Fibroblast of skin of back (primary cell): ENCODE measurements at places on chromosomes 2 and 18.
A peak's percentile ranks its signal among the peaks of the same experiment; 100 is the strongest.

DNA sequence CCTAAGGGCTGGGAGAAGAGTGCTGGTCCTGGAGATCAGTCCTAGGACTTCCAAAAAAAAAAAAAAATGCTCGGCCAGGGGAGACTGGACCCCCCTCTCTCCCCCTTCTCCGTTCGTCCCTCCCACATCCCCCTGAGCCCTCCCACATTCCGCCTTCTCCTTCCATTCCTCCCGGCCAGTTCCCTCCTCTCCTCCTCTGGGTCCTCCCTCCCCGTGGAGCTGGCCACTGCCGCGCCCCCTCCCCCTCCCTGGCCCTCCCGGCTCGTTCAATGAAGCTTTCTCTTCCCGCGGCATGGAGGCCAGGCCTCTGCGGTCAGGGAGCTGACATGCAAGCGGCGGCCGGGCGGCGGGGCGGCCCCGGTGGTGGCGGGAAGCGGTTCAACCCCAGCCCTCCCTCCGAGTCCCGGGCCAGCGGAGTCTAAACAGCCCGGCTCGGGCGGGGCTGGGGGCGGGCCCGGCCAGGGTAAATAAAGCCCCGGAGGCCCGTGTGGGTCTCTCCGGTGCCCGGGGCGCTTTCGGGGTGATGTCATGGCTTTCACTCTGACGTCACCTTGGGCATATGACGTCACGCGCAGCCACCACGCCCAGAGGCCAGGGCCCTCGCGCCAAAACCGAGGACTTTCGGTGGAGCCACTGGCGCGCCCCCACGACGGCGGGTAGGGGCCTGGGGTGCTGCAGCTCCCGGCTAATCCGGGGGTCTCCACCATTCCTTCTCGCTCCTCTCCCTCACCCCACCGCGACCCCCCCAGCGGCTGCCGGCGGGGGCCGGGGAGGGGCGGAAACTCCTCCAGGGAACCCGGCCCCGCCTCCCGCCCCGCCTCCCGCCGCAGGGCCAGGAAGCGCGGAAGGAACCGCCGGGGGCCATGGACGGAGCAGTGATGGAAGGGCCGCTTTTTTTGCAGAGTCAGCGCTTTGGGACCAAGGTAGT, at the start of the genes DOK1 and LOXL3:
TSS of gene DOK1 (plus strand) at position 829 of the 928 bp plus-strand sequence. CDS start at position 864, 35 bp downstream.
TSS of gene LOXL3 (minus strand) at position 51 of the 928 bp plus-strand sequence. CDS start 1,308 bp downstream, outside the sequence.
- DNase-seq, result peak; percentile 93

GRCh38 chr2:62663920-62664795, 41.4 kb upstream of the EHBP1 start:
- peak; percentile 69 for DNase-seq

GRCh38 chr2:30410217-30410616, 36.8 kb upstream of the LCLAT1 start:
- peak; percentile 79 for DNase-seq

DNA sequence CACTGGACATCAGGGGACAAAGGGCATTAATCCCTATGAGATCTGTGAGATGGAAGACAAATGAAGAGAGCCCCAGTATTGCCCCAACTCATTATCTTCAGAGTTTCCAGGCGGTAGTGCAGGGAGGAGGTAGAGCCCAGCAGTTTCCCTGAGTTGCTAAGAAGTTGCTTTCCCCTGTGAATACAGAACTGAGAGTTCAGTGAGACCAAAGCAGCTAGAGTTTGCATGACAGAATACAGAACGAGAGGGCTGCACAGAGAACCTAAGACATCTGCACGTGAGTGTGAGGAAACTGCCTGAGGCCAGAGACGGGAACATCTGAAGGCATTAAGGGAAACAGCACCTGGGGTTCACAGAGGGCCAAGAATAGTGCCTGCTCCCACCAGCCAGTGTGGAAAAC, 18.1 kb upstream of the PGAP1 start:
- DNase-seq, result no peak

DNA sequence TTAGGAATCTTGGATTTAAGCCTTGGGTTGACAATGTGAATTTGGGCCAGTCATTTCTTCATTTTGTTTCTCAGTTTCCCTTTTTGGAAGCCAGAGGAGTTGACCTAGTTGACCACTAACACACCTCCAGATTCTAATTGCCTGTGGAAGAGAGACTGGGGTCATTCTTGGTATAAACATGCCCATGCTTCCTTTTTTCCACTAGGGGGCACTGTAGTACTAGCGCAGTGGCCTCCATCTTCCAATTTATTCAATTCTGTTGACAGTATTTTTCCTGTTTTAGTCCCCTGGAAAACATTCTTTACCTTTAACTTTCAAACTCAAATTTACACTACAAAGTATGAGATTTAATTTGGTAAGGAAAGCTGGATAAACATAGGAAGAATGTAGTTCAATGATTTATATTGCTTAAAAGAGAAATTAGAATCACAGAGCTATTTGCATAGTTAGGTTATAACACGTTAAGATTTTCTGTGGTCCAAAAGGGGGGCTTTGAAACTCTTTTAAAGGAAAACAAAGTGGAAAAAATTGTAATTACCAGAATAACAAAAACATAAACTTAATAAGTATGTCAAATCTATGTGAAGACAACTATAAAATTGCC, 57.5 kb upstream of the AGPS start:
- peak; percentile 60 for DNase-seq
